Thymus (tissue), 14 donors: ENCODE measurements at places on chromosomes 7 and 10. TPM values are rescaled to one million over a fixed set of nuclear protein-coding genes. Genes with fewer than 3 reads are reported as not detected.

- no peak for DNase-seq
These were observed 88.3 kb upstream of the TMEM248 start for GRCh38 chr7:66832531-66833351.

BICC1 gene
- 1.8 TPM for polyA plus RNA-seq

DNA sequence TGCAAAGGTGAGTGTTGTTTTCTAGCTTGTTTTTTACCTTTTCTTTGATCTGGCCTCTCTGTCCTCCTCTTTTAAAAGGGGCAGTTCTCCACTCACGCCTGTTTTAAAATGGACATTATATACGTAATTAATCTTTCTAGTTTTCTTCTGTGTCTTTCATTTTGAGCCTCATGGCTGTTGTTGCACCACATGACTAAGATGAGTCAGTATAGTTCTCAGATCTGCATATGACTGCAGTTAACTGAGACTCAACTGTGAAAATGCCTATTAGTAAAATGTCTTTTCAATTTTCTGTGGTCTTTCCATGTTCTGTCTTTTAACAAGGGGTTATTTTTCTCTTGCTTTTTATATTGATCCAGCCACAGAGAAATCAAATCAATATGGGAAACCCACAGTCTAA is 296.1 kb downstream of the CDK14 start:
- no peak for DNase-seq

DNA sequence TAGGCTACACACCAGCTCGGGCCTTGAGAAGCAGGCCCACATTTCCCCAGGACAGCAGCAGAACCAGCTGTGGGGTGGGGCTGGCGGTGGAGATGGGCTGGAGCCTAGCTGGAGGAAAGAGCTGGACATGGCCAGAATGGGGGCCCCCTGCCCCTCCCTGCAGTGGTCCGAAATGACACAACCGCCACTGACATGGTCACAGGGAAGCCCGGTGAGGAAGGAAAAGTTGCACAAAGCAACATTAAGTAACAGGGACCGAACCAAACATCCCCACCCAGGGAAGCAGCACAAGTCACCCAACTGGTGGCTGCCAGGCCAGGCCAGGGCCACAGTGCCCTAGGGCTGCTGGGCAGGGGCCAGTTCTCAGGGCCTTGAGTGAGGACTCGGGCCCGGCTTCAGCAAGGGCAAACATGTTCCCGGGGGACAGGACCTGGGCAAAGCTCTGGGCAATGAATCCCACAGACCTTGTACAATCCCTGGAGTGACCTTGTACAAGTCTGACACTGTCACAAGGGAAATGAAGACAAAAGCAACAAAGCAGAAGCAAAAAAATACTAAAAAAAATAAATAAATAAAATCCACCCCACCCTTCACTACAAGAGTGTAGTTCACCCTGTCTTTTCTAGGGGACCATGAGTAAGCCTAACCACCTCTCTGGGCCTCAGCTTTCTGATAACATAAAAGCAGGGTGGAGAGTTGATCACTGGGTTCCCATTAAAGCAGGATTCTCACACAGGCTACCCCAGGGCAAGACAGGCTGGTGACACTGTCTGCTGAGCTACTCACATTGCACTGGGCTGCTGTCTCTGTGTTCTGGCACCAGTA is 33.0 kb downstream of the PSAP start:
- DNase-seq = no peak

- DNase-seq = peak; percentile 44
These were observed 253.7 kb downstream of the PTEN start for GRCh38 chr10:88116971-88117626.

DNA sequence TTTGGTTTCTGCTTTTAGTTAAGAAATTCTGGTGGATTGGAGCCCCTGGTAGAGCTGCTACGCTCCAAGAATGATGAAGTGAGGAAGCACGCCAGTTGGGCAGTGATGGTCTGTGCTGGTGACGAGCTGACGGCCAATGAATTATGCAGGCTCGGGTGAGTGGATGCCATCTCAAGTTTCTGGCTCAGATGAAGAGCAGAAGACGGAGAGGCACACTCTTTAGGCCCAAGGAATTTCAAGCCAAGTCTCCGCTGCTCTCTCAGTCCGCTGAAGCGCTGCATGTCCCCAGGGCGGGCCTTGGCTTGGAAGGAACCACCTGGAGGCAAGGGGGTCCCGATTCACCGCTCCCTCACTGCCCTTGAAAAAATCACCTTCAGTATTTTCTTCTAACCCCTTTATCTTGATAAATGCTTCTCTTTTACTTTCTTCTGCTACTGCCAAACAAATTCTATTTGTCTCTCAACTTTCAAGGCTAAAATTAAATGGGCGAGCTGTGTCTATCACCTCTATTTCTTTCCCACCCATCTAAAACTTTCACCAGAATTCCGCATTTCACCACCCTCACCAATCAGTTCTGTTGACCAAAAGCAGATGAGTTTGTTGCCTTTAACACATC is 74.2 kb downstream of the ARMC3 start:
- no peak for DNase-seq

AASS gene
- 6.7 TPM for polyA plus RNA-seq

DNA sequence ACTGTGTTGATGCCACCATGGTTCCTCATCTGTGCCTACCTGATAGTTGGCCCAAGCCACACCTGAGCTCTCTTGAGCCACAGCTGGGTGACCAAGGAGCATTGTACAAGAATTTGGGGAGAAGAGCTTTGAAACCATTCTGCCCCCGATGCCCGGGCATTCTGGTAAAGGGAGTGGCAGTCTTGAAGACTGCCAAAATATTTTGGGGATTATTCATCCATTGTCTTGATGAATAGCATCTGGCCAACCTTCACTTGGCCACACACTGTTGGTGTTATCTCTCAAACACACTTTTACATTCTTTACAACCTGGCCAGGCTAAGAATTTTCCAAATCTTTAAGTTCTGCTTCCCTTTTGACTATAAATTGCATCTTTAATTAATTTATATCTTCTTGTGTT is 113.1 kb upstream of the PCBD1 start:
- no peak for DNase-seq

GRCh38 chr10:102650655-102651454 is 6.6 kb downstream of the TRIM8 start:
- DNase-seq = no peak
